ENCODE measurements at places on chromosomes 2 and 18.
A peak's percentile ranks its signal among the peaks of the same experiment; 100 is the strongest.

DNA sequence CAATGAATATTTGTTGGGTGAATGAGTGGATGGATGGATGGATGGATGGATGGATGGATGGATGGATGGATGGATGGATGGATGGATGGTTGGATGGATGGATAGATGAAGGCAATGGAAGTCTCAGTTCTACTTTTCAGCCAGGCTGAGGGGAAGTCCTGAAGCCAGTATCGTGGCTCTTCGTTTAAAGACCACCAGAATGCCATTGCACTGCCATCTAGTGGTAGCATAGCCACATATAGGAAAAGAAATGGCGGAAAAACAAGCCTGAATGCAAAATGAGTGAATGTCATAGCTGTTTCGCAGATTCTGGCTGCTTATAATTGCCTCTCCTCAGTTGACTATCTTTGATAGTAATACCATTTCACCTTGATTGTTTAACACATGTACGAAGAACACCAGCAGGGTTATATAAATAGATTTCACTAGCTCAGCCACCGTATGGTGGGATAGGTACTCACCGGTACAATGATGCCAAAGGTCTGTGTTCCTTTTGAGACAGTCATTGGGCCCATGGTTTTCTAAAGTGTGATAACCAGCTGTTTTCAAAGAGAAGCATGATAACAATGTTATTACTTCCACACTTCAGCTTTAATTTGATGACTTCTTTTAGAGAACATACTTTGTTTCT is 62.3 kb upstream of the GREB1L start:
- DNase-seq: peak; percentile 45

DNA sequence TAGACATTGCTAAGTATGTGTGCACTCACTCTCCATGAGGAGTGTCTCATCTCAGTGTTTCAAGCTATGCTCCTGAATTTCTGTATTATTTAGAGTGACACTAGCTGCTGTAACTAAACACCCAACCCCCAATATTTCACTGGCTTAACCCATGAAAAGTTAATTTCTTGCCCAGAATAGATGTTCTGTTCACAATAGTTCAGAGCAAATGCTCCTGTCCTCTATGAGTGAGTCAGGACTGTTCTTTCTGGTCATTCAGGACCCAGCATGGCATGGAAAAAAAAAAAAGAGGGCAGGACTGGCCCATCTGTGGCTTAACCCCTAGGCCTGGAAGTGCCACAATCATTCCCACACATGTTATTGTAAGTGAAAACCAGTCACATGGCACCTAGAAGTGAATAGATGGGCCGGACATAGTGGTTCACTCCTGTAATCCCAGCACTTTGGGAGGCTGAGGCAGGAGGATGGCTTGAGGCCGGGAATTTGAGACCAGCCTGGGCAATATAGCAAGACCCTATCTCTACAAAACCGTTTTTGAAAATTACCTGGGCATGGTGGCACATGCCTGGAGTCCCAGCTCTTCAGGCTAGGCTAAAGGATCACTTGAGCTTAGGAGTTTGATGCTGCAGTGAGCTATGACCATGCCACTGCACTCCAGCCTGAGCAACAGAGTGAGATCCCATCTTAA is 663.6 kb downstream of the IRS1 start:
- DNase-seq: no peak

- DNase-seq: no peak
These were observed 5.9 kb downstream of the RAB10 start for GRCh38 chr2:26039603-26040323.

DNA sequence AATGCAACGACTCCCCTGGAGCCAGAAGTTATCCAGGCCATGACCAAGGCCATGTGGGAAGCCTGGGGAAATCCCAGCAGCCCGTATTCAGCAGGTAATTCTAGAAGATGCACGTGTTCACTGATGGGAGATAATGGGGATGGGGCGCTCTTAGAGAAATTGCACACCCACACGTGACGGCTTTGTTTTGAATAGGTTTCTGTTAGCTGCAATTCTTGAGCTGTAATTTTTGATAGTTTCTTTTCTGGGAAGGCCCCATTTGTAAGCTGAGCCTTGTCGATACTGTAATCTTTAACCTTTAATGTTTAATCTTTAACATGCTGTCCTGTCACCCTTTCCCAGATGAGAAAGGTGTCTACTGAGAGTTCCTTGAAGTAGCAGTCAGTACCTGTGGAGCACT is 3.6 kb downstream of the SCLY start:
- DNase-seq: no peak

- DNase-seq: no peak
These were observed 521 bp upstream of the PROM2 start for GRCh38 chr2:95273566-95274290.

- DNase-seq: no peak
These were observed 2.2 kb upstream of the IL1RN start for GRCh38 chr2:113124984-113125855.

DNA sequence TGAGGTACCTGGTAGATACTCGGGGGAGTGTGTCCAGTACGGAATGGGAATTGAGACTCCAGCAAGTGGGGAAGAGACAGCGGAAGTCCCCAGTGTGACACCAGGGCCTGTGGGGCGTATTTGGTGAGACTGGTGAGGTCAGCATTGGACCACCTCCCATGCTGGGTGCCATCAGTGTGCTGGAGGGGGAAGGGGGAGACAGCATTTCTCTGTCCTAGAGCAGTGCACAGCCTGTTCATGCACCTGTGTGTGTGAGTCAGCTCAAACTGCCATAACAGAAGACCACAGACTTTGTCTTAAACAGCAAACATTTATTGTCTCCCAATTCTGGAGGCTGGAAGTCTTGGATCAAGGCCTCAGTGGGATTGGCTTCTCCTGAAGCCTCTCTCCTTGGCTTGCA is 301.8 kb downstream of the GBX2 start:
- DNase-seq: no peak

DNA sequence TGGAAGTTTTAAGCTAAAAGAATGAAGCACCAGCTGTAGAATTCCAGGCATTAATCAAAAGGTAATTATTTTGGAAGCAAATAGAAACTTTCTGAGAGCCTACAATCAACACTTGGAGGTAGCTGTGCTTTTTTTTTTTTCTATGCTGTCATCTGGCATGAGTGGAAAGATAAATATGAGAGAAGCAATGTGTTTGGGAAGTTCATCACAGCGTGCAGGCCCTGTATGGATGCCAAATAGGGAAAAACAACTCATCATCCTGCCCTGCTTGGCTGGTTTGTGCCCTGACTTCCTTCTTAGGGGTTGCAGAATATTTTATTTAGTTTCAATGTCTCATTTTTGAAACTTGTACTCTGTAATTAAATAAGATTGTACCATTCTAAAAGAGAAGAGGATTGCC is 437.4 kb downstream of the PIK3C3 start:
- DNase-seq: no peak

DNA sequence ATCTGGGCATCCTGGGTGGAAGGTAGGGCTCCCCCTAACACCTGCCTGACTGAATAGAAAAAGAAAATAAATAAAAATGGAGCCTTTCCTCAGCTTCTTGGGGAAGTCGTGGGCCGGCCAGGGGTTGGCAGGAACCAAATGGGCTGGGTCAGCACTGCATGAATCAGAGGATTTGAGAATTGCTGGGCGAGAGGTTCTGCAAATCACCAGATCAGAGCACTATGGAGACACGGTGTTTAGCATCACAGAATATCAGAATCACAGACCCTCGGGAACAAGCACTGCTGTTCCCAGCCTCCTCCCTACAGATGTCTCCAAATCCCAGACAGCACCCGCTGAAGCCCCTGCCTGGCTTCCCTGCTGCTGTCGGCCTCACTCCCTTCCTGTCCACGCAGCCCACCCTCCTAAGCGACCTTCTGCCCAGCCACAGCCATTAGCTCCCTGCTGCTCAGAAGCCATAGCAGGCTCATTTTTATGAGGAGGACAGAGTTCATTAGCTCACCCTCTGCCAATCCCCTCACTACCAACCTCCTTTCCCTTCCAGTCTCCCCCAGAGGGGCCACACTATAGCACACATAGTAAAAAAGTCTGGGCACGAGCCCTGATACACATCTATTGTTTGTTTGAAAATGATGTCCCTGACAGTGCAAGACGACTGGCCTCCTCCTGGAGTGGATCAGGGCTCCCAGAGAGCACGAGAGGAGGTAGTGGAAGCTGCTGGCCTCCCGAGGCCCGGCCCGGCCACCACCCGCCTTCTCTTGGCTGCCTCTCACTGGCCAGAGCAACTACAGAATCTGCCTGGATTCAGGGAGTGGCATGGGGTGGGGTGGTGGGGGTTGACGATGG is 64.6 kb upstream of the TAF1B start:
- no peak for DNase-seq

DNA sequence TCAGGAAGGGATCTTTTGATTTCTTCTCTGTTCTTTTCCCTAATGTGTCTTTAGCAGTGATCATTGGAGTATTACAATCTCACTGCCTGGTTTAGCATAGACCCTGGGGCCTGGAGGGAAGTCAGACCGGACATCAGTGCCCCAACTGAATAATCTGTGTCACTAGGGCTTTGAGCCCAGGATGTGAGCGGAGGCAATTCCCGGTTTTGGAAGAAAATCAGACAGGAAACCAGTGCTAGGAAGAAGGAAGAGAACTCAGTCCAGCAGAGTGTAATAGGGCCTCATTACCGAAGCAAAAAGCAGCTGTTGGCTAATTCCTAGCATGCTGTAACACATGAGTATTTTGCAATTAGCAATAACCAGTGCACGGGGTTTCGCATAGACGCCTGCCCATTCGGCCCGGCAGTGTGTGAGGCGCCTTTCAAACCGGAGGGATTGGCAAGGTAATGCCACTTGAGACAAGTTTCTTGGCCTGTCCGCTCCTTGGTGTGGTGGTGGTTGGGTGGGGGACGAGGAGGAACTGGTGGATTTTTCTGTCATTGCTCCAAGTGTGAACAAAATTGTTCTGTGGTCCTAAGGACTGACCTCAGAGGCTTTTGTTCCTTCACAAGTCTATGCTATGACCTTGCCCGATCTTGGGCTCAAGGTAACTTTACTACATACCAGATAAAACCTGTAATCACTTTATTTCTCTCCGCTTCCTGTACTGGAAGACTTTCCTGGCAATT is 2.8 kb downstream of the FOSL2 start:
- DNase-seq: no peak

GRCh38 chr2:110729106-110729505 is 3.3 kb upstream of the ACOXL start:
- no peak for DNase-seq

GRCh38 chr18:74748809-74749208 is 151.1 kb downstream of the ZNF407 start:
- no peak for DNase-seq

DNA sequence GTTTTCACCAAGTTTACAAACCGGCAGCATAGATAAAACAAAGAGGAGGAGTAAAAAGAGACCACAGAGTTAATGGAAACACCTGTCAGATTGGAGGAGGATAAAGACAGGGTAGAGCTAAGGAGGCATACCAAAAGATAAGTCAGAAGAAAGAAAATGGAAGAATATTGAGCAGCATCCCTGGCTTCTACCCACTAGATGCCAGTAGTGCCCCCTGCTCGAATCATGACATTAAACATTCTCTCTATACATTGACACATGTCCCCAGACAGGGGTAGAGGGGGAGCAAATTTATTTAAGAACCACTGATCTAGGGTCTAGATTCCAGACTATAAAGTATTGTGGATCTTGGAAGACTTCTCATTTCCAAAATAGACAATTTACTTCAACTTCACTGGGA is 159.8 kb upstream of the ETAA1 start:
- no peak for DNase-seq

GRCh38 chr2:234714711-234715110 is 217.8 kb upstream of the ARL4C start:
- DNase-seq: no peak

- DNase-seq: no peak
These were observed 21.6 kb downstream of the STON1 start for GRCh38 chr2:48551548-48551947.

DNA sequence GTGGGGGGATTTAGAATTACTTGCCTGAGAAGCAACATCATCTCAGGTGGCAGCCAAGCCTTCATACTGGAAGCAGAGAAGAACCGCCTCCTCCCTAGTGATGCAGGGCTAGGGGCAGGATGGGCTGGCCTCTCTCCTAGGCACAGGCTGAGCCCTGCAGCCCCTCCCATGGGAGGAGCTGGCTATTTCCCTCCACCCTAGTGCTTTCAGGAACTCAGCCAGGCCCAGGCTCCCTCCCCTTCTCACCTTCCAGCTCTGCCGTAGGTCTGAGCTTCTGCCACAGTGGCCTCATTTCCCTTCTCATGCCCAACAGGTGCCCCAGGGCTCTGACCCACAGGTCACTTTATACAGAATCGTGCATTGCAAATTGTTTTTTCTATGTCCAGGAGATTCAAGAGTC is 31.0 kb downstream of the CENPA start:
- no peak for DNase-seq

- no peak for DNase-seq
These were observed 14.9 kb upstream of the B3GNT2 start for GRCh38 chr2:62180975-62181374.

DNA sequence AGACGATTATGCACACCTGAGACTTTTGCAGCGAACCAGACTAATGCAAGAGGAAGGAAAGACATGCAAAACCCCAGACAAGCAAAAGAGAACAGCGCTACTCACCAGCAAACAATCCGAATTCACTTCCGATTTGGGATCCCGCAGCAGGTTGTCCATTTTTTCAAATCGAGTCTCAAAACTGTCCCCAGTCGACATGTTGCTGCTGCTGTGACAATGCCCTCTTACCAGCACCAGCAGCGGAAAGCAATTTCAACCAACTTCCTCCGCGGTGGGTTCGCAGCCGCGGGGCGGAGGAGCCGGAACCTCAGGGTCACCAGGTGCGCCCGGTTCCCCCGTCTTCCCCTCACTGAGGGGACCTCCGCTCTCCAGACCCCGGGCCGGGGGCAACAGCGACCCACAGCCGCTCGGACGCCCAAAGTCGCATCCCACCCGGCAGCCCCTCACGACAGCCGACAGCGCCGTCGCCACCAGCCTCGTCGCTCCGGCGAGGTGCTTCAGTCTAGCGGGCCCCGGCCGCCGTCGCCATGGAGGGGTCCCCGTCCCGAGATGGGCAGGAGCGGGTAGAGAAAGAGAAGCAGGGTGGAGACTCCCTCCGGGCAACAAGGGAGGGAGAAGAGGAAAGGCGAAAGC is 784 bp downstream of the ROCK1 start:
- DNase-seq: peak; percentile 43

DNA sequence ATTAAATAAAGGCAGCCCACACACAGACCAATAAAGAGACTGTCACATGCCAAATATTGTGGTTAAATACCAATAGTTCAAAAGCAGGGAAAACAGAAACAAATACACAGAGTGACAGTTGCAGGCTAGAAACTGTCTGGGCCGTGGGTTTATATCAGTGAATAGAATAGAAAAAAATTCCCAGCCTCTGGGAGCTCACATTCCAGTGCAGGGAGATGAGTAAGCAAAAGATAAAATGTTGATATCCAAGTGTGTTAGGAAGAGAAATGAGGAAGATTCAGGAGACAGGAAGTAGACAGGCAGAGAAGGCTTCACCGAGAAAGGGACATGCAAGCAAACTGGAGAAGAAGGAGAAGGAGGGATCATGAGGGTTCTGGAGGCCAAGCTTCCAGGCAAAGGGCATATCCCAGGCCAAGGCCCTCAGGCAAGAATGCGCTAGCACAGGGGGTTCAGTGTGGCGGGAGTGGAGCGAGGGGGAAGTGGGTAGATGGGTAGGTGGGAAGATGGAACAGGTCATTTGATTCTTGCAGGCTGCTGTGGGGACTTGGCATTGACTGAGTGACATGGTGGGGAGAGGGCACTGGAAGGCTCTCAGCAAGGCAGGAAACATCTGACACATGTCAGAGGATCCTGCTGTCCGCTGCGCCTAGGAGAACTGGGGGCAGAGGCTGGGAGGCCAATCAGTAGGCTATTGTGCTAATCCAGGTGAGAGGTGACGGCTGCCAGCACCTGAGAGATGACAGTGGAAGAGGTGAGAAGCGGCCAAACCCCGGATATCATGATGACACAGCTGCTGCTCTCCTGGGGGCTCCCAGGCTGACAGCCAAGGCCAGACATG is 89.2 kb downstream of the ZBTB7C start:
- DNase-seq: no peak

- no peak for DNase-seq
These were observed 104.1 kb downstream of the CHN1 start for GRCh38 chr2:174901075-174901474.
